Aorta (tissue), 5 donors: ENCODE measurements at places on chromosomes 1 and 21.

DNA sequence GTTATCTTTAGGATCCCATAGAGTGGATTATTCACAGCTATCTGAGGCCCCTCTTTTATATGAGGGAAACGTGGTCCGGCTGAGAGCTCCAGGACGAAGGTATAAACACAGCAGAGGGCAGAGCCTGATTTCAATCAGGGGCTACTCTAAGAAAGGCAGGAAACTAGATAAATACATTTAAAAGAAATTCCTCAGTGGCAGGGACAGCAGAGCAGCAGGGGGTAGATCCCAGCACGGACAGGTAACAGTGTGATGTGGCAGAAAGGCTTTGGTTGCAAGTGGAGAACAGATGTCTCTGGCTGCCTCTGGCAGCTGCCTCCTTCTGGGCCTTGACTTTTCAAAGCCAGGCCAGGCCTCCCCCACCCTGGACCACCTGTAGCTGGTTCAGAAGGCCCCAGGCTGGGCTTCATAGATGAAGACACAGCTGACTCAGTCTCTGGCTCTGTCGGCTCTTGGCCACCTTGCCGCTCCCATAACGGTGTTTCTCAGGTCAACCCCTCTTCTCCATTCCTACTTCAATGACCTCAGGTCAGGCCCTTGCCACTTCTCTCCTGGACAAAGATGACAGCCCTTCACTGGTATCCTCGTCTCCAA, 43.8 kb downstream of the FAM78B start:
- no peak for DNase-seq
- H3K4me1 ChIP-seq: no peaks in the 10 kb centered on the region
- no peak overlapping the region for H3K4me3 ChIP-seq
- H3K27me3 ChIP-seq: no peaks in the 10 kb centered on the region
- no peaks in the 10 kb centered on the region for H3K36me3 ChIP-seq
- no peak overlapping the region for H3K27ac ChIP-seq

DNA sequence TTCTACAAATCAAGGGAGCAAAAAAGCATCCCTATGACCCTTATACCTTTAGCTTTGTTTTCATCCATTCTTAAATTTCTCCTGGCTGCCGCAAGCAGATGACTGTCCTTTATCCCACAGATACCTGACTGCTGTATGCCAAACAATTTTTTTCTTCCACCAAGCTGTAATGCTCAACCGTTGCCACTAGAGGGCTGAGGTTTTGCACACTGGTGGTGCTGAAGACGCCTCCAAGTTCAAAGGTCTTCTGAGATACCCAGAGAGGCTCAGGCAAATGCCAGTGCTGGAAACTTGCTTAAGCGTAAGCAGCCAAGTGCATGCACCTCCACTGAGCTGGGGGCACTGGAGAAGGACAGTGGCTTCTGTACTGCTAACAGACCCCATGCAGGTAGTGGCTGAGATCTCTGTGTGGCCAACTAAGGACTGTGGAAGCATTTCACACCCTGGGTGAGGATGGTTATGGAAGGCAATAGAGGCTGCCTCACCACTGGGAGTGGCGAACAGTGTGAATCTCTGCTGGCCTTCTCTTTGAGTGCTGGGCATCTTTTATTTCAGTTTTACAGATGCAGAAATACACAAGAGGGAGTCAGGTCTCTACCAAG, 28.5 kb downstream of the CNIH3 start:
- no peak for DNase-seq
- no peaks in the 10 kb centered on the region for H3K4me1 ChIP-seq
- no peaks in the 10 kb centered on the region for H3K27me3 ChIP-seq

DNA sequence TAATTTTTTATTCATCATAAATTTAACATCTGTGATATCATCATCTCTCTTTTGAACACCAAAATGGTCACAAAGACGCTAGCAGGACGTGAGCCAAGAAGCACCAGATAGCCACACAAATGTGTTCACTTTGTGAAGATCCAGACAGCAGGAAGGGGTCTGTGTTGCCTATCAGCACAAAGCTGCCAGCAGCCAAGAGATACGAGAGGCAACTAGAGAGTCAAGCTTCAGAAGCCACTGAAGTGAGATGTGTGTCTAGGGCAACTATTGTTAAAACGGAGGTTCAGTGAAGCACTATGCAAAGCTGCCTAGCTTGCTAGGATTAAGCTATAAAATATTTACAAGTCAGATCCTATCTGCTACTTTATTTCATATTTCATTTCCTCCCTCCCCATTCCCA, 45.3 kb downstream of the NDC1 start:
- peaks cover 6% of the 10 kb centered on the region for H3K36me3 ChIP-seq
- no peaks in the 10 kb centered on the region for H3K27me3 ChIP-seq
- no peak overlapping the region for H3K4me3 ChIP-seq
- no peak overlapping the region for H3K27ac ChIP-seq
- DNase-seq: no peak

DNA sequence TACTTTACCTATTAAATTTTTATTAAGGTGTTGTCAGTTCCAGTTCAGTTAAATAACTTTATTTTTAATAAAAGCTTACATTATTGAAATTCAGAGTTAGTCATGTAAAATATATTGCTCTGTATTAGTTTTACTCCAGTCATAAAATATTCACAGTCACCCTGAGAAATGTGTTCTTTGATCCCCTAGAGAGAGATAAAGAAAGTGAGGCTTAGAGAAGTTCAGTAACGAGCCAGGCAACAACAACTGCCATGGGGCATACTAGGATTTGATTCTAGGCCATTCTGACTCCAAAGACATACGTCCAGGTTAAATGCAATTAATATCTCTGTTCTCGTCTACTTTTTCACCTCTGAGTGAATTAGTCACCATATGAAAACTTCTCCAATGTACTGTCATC, 761.9 kb upstream of the CXADR start:
- H3K36me3 ChIP-seq: no peaks in the 10 kb centered on the region
- no peak overlapping the region for H3K27ac ChIP-seq
- H3K4me1 ChIP-seq: no peaks in the 10 kb centered on the region
- no peak for DNase-seq
- no peaks in the 10 kb centered on the region for H3K27me3 ChIP-seq
- H3K4me3 ChIP-seq: no peak overlapping the region

GRCh38 chr1:91700771-91701471, 185.0 kb downstream of the TGFBR3 start:
- H3K36me3 ChIP-seq: no peaks in the 10 kb centered on the region
- H3K4me1 ChIP-seq: no peaks in the 10 kb centered on the region
- no peaks in the 10 kb centered on the region for H3K27me3 ChIP-seq
- DNase-seq: no peak
- H3K27ac ChIP-seq: no peak overlapping the region
